ENCODE measurements at places on chromosomes 1 and 21.
A peak's percentile ranks its signal among the peaks of the same experiment; 100 is the strongest.

DNA sequence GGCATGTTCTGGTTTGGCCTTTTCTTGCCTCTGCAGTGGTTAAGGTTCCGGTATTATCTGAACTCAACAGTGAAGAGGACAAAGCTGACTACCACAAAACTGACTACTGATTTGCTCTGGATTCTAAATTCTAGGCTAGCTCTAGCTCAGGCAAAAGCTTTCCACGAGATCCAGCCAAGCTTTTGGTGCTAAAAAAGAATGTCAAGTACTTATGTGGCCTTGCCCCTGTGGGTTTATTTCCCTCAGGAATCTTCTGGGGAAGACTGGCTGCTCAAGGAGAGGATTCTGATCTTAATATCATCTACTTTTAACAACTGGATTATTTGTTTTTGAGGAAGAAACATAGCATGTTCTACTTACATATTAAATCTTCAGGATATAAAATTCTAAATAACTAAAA is 26.1 kb upstream of the MTMR11 start:
- no peak for DNase-seq

DNA sequence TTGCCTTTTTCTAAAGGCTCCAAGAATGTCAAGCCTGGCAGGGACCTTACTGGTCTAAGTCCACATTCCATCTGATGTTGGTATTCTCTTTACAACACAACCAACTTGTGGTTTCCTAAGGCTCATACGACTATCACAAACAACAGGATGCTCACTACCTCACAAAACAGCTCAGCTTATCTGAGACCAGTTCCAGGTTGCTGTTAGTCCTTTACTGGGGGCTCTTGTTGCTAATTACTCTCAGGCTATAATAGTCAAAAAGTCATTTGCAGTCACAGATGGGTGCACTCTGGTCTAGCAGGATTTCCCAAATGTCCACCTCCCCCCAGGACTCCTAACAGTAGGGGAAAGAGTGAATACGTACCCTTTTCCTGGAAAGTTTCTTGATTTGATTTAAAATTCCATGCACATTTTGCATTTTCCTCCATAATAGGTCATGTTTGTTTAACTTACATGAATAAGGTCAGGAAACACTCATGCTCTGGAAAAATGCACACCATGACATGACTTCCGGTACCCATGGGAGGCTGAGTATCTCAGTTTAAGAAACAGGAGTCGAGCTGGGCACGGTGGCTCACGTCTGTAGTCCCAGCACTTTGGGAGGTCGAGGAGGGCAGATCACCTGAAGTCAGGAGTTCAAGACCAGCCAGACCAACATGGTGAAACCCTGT is 16.0 kb downstream of the LCK start:
- peak; percentile 49 for DNase-seq

DNA sequence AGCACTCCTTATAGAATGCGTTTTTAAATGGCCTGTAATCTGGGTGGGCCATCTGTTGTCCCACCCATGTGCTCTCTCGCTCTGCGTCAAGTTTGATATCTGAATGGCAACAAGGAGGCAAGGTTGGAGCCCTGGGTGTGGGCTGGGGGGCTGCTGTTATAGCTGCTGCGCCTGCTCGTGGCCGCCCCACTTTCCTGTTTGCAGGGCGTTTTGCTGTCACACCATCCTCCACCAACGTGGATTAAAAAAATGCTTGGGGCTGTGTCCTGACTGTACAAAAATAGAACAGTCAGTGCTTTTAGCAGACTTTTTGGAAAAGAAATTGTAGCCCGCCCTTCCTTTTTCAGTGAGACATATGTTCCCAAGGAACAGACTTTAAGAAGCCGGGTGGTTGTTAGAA is 25.4 kb downstream of the UMODL1 start:
- DNase-seq, result no peak

DNA sequence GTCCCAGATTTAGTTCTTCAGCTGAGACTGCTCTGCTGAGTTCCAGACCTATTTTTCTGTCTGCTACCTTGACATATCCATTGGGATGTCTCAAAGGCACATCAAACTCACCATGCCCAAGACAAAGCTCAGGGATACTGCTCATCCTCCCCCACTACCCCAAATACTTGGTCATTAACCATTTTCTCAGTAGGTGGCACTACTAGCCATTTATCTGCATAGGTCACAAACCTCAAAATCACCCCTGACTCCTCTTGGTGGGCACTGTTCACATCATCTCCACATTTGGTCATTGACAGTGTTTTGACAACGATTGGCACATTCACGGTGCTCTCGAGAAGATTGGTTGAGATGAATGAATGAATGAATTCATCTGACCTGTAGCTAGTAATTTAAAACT is 32.1 kb downstream of the CACNA1S start:
- DNase-seq, result no peak

GRCh38 chr1:61518670-61519400 is 206.1 kb downstream of the TM2D1 start:
- no peak for DNase-seq

GRCh38 chr1:167273027-167273800 is 52.5 kb downstream of the POU2F1 start:
- DNase-seq, result no peak

DNA sequence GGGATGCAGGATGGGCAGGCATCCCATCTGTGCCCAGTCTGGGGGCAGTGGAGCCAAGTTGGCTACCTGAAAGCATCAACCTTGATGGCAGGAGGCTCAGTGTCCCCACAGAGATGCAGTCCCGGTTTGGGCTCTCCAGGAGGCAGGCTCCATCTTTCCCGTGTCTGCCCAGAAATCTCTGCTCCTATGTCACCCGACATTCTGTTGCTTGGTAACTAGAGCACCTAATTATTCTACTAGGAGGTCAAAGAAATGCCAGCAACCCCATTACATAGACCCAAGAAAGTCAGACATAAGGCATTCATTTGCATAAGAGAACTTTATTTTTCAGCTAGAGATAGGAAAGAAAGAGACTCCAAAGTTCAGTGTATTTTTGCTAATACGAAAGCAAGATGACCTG is 100.3 kb upstream of the BACE2 start:
- DNase-seq, result no peak

DNA sequence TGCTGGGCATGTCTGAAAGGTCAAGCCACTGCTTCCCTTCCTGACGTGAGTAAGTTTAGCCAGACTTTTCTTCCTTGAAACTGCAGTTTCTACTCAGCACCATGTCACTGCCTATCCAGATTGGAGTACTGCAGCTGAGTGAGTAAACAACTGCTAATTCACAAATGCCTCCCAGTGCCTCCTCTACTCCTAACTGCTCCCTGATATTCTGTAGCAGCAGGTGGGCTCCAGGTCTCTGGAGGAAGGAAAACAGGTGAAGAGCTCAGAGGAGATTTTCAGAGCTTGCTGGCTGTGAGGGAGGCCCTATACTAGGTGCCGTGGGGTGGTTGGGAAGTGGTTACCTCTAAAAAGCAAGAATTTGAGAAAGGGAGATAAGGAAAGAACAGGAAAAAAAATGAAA is 96.5 kb downstream of the KIF14 start:
- no peak for DNase-seq

Measured in activated CD4-positive, alpha-beta T cell treated with anti-CD3 and anti-CD28 coated beads for 36 hours (primary cell).